ENCODE measurements at places on chromosomes 1 and 21.
A peak's percentile ranks its signal among the peaks of the same experiment; 100 is the strongest.

- no peak for DNase-seq
Measured at GRCh38 chr1:59292562-59292961, 4.3 kb upstream of the FGGY start.

GRCh38 chr21:34613679-34614627 is 960 bp downstream of the RCAN1 start:
- peak; percentile 13 for DNase-seq

- DNase-seq: no peak
Measured at GRCh38 chr1:33329600-33330305, 8.9 kb upstream of the A3GALT2 start.

GRCh38 chr1:241639623-241640148 is 483 bp downstream of the CHML start:
- DNase-seq: peak; percentile 49

DNA sequence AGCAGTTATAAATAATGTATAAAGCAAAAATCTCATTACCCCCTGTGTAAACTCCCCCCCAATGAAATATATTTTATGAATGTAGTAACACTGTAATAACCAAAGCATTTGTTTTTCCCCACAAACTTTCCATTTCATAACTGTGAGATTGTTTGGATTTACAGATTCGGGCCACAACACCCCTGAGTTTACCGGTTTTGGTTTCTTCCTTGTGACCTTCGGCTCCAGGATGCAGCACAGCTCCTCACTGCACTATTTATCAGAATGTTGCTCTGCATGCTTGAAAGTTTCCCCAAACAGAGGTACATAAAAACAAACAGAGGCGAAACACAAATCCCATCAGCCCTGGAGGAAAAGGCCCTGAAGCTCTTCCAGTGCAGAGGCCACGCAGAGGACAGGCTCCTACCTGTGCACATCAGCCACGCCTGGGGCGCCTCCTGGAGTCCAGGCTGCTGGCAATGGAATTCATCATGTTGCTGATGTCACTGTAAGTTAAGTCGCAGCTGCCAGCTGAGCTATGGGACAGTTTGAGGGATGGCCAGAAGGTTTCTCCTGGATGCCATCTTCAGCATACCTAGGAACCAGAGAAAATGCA is 122.0 kb downstream of the LMO4 start:
- no peak for DNase-seq

DNA sequence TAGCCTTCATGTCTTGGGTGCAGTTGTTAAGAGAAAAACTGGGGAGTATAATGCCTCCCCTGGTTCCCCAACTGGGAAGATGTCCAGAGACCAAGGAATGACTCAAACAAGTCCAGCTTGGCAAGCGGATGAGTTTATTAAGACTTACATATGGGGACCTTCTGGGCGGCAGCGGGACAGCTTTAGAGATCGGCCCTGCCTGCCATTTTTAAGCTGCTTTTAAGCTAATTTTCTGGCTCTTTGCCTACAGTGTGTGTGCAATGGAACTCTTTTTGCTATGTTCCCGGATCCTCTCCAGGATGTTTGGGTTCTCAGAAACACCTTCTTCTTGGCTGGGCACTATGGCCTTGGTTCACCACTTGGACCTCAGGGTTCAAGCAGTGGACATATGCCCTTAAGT is 99.5 kb downstream of the RYR2 start:
- DNase-seq: no peak

DNA sequence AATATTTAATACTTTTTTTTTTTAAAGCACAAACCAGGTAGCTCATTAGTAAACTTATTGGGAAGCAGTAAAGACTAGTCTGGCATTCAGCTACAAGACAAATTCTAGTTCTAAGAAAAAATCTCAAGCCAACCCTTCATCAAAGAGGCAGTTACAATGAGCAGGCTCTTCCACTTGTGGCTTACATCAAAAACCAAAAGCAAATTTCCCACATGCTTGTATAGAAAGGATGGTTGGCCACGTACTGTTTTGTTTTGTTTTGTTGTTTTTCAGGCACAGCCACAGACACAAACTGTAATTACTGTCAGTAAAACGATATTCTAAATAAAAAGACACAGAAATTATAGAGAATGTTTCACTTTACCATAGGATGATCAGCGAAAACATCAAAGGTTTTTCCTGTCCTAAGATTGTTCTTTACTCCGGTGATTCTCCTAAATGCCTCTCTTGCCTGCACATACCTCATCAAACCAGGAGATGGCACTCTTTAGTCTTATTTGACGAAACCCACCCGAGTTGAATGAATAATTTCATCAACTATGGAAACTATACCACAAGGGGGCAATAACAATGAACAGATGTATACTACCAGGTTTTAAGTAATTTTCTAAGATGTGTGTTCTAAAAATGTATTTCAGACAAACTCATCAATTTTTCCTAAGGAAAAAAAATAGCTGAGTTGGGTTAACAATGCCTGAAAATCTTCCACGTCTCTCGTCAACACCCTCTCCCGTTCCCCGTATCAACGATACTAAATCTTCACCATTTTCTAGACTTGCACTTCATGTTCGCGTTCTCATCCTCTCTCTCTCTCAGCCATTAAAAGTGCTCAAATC is 26.9 kb downstream of the RPL5 start:
- DNase-seq: peak; percentile 84

GRCh38 chr1:244173769-244174168 is 122.7 kb downstream of the ZBTB18 start:
- peak; percentile 32 for DNase-seq

GRCh38 chr1:225763716-225764548 is 13.7 kb upstream of the SRP9 start:
- peak; percentile 79 for DNase-seq

- no peak for DNase-seq
Measured at GRCh38 chr1:208332774-208333126, 88.6 kb upstream of the PLXNA2 start.

GRCh38 chr1:161549652-161550051 is at the start of gene FCGR3A:
FCGR3A (minus strand) TSS chr1:161549818; CDS start chr1:161549736, 82 bp downstream.
- no peak for DNase-seq

DNA sequence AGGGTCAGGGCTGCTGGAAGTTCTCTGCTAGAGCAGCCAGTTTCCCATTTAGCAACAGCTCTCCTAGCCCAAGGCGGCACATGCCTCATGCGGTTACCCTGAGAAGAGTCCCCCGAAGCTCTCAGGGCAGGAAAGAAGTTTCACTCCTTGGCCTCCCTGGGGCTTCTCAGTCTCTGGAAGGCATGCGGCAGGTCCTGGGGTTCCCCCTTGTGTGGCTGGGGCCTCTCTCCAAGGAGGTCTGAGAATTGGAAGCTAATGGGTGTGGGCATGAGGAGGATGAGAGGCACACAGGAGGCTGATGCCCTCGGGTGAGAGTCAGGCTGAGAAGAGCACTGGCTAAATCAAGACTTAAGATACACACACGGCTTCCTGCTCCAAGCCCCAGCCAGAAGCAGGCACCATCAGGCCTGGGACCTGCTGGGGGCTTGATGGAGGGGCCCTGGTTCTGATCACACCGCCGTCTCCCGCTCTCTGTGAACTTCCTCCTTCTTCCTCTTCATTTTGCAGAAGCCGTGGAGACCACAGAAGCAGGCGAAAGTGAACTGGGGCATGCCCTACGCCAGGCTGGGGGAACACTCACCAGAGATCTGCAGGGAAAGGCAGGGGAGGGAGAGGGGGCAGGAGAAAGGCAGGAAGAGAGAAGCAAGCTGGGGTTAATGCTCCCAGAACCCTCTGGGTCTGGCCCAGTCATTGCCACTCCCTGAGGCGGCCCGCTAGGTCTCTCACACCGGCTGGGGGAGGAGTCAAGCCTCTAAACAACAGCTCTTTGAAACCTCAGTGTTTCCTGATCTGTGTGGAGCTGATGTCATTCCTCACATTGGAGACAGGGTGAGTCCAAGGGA is 15.1 kb downstream of the BLACAT1 start:
- DNase-seq: peak; percentile 12

GRCh38 chr1:40404670-40405462 is 31.3 kb downstream of the SMAP2 start:
- peak; percentile 61 for DNase-seq

- DNase-seq: no peak
Measured at GRCh38 chr1:36455386-36455785, 5.1 kb upstream of the OSCP1 start.
